ENCODE measurements at places on chromosomes 7 and 10. TPM values are rescaled to one million over a fixed set of nuclear protein-coding genes. Genes with fewer than 3 reads are reported as not detected.

DNA sequence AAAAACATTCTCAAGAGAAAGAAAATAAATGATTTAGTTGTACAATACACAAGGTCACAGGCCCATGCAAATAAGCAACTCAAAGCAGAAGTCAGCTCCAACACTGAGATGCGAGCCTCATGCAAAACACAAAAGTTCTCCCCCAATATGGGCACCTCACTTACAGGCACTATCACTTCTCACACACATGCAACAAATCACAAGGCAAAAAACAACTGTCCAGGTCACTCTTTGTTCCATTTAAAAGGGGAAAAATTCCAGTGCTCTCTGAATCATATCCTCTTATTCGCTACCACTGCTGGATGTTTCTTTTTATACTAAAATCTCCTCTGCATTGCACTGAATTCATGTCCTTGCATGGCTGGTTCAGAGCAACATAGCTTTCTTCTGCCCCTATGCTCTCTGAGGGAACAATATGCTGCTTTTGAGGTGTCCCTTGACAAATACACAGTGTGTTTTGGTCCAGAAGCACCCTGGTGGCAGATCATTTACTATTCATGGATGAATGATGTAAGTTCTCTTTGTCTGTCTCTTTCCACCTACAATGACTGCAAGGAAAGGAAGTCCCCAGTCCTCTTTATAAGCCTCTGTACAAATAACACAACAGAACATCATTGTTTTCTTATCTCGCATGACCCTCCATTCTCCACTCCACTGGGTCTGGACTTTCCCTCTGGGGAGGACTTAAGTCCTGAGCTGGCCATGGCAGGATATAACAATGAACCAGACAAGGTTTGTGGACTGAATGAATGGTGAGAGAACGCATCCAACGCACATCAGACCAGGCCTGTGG, 85.4 kb upstream of the GSDME start:
- no peaks in the 10 kb centered on the region for H3K27me3 ChIP-seq
- H3K4me3 ChIP-seq: no peak overlapping the region
- peaks cover 30% of the 10 kb centered on the region for H3K36me3 ChIP-seq
- peaks cover 14% of the 10 kb centered on the region for H3K4me1 ChIP-seq

GRCh38 chr7:155850766-155851678, 38.8 kb upstream of the SHH start:
- no peaks in the 10 kb centered on the region for H3K27me3 ChIP-seq
- H3K27ac ChIP-seq: no peak overlapping the region
- no peaks in the 10 kb centered on the region for H3K4me1 ChIP-seq
- no peak overlapping the region for H3K4me3 ChIP-seq

- H3K27ac ChIP-seq: peak overlapping the region; percentile 44
- H3K4me3 ChIP-seq: peak overlapping the region; percentile 99
- peak; percentile 82 for DNase-seq
- peaks cover 28% of the 10 kb centered on the region for H3K4me1 ChIP-seq
These were observed 1.8 kb downstream of the SEMA3C start for GRCh38 chr7:80916770-80917741.

DNA sequence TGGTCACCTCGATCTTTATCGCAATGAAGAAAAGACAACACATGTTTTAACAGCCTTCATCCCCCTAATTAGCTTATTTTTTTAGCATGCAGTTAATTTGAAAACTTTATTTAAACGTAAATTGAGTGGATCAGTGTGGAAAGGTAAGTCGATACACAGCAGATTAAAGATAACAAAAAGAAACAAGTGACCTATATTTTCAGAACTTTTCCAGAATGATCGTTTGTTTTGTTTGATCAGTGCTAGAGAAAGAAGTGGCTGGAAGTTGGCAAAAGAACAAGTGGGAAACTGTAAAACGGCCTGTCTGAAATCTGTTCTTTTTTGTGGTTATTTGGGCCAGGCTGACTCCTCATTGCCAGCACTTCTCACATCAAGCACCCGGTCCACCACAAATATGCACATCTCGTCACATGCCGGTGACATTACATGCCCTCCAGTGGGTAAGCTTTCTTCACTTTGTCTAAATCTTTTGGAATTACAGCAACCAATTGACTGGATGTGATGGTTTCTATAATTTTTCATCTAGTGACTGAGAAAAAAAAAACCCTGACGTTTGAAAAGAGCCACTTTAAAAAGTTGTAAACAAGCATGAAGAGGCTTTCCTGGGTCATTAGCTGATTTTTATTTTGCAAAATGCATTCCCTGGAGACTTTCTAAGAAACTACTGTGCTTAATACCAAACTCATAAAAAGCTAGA, 33.2 kb downstream of the C7orf33 start:
- H3K4me1 ChIP-seq: no peaks in the 10 kb centered on the region
- DNase-seq: peak; percentile 53
- H3K36me3 ChIP-seq: no peaks in the 10 kb centered on the region
- H3K27me3 ChIP-seq: peaks cover 24% of the 10 kb centered on the region

DNA sequence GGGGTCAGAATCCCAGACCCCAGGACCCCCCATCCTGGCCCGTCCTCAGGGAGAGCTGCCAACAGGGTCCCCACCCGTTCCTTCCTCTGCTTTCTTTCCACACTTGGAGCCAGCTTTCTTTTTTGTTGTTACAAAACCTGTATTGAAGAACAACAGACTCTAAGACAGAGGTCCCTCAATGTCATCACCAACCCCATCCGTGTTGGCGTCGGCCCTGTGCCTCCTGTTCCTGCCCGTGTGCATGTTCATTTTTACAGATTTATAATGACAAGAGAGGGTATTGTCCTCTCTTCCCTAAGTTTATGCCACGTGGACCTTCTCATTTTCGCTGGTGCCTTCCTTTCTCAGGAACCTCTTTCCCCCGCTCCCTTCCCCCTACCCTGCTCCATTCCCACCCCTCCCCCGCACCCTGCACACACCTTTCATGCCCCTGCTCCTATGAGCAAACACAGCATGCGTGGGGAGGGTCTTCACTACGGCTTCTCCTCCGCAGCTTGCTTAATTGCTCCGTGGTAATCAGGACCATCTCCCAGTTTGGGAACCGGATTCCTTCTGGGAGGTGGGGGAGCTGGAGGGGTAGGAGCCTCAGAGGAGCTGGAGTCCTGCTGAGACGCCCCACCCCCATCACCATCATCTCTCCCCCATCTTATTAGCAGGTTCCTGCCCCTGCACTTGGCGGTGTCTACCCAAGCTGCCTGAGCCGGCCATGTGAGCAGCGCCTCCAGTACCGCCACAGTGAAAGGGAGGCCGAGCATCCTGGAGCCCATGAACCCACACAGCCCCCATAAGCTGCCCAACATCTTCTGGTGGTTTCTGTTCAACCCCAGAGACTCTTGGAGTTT, 88.0 kb upstream of the INSIG1 start:
- no peak overlapping the region for H3K4me3 ChIP-seq
- DNase-seq: no peak
- peaks cover 33% of the 10 kb centered on the region for H3K4me1 ChIP-seq

GBX1 gene
- total RNA-seq: not detected

GRCh38 chr10:24901686-24902399, 50.6 kb downstream of the PRTFDC1 start:
- H3K36me3 ChIP-seq: no peaks in the 10 kb centered on the region
- H3K27me3 ChIP-seq: no peaks in the 10 kb centered on the region
- peaks cover 30% of the 10 kb centered on the region for H3K4me1 ChIP-seq
- H3K27ac ChIP-seq: peak overlapping the region; percentile 70

GRCh38 chr7:111942450-111943081, 263.6 kb downstream of the DOCK4 start:
- no peaks in the 10 kb centered on the region for H3K4me1 ChIP-seq
- no peaks in the 10 kb centered on the region for H3K27me3 ChIP-seq
- H3K27ac ChIP-seq: no peak overlapping the region
- H3K4me3 ChIP-seq: no peak overlapping the region
- 0 out of 2 replicates have a peak, but pooled peaks cover 11% of the 10 kb centered on the region for H3K36me3 ChIP-seq

GRCh38 chr10:17154116-17154515, 24.5 kb upstream of the CUBN start:
- H3K4me3 ChIP-seq: no peak overlapping the region
- no peak for DNase-seq
- no peaks in the 10 kb centered on the region for H3K4me1 ChIP-seq

HOXA7 gene
- 3.4 TPM for total RNA-seq

- H3K4me1 ChIP-seq: peaks cover 63% of the 10 kb centered on the region
- H3K27me3 ChIP-seq: no peaks in the 10 kb centered on the region
- peaks cover 57% of the 10 kb centered on the region for H3K36me3 ChIP-seq
- DNase-seq: peak; percentile 55
- peak overlapping the region; percentile 94 for H3K27ac ChIP-seq
These were observed 36.0 kb upstream of the DGKI start for GRCh38 chr7:137882806-137883205.

GPC2 gene
- total RNA-seq: 0.22 TPM

DNA sequence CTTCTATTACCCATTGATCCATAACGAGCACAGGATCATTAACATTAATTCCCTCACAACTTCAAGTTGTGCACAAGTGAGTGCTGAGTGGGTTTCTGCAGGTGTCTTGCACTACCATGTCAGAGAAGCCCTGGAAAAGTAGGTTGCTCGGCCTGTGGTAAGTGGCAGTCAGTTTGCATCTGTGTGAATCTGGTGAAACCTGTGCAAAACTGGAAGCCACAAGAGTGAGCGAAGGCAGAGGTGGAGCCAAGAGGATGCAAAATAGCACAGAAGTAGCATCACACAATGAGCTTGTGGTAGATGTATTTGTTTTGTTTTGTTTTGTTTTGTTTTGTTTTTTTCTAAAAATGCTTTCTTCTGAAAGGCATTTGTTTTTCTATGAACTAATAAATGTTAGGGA, 181.5 kb downstream of the THSD7A start:
- no peak overlapping the region for H3K4me3 ChIP-seq
- no peak overlapping the region for H3K27ac ChIP-seq
- no peaks in the 10 kb centered on the region for H3K27me3 ChIP-seq
- H3K36me3 ChIP-seq: no peaks in the 10 kb centered on the region

GRCh38 chr7:95473276-95473985, 12.3 kb upstream of the ASB4 start:
- H3K4me3 ChIP-seq: no peak overlapping the region
- peaks cover 7% of the 10 kb centered on the region for H3K4me1 ChIP-seq
- no peaks in the 10 kb centered on the region for H3K27me3 ChIP-seq

- H3K27me3 ChIP-seq: no peaks in the 10 kb centered on the region
- H3K4me3 ChIP-seq: no peak overlapping the region
- H3K4me1 ChIP-seq: no peaks in the 10 kb centered on the region
- no peaks in the 10 kb centered on the region for H3K36me3 ChIP-seq
- no peak overlapping the region for H3K27ac ChIP-seq
These were observed 766.0 kb upstream of the POT1 start for GRCh38 chr7:125695626-125696025.
